ENCODE measurements at places on chromosomes 12 and 14. TPM values are rescaled to one million over a fixed set of nuclear protein-coding genes. Genes with fewer than 3 reads are reported as not detected.

BEGAIN gene
- total RNA-seq, result 1.5 TPM

- DNase-seq, result no peak
Observed at GRCh38 chr14:64828071-64828470, 51.6 kb downstream of the SPTB start.

GRCh38 chr14:38199739-38200138, 8.0 kb upstream of the SSTR1 start:
- no peak for DNase-seq

DNA sequence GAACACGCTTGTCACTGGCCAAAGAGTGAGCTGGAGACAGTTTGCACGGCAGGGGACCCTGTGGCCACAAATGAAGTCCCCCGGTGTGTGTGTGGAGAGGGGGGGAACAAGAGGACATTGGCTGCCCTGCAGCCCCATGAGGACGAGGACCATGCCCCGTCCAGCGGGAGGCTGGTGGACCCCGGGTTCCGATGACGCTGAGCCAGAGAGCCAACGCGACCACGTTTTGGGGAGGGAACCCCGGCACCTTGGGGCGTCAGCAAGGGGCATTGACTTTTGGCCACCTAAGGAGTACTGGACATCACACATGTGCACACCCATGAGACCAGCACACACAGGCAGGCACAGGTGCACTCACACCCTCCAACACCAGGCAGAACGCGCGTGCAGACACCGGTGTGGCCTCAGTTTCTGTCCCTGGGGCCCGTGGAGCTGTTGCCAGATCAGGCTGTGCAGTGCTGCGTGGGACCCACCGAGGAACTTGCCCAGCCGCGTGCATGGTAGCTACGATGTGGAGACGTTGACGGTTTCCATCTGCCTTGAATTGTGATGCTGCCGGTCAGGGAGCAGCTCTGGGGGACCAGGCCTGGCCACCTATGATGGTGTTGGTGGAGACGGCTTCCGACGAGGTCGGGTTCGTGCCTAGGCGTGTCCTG, 26.5 kb downstream of the NOC4L start:
- peak; percentile 63 for DNase-seq

- no peak for DNase-seq
Observed at GRCh38 chr14:21669284-21669683, 4.3 kb downstream of the OR4E1 start.

GRCh38 chr12:117091758-117092510, 7.3 kb downstream of the TESC start:
- DNase-seq, result no peak

Data from upper lobe of right lung (tissue), 1 donor.